ENCODE measurements at places on chromosomes 2 and 18. TPM values are rescaled to one million over a fixed set of nuclear protein-coding genes. Genes with fewer than 3 reads are reported as not detected.

Gene LYG2
- not detected for total RNA-seq

Gene FBXO41
- 6.6 TPM for total RNA-seq

Gene POMC
- 0.68 TPM for total RNA-seq

DNA sequence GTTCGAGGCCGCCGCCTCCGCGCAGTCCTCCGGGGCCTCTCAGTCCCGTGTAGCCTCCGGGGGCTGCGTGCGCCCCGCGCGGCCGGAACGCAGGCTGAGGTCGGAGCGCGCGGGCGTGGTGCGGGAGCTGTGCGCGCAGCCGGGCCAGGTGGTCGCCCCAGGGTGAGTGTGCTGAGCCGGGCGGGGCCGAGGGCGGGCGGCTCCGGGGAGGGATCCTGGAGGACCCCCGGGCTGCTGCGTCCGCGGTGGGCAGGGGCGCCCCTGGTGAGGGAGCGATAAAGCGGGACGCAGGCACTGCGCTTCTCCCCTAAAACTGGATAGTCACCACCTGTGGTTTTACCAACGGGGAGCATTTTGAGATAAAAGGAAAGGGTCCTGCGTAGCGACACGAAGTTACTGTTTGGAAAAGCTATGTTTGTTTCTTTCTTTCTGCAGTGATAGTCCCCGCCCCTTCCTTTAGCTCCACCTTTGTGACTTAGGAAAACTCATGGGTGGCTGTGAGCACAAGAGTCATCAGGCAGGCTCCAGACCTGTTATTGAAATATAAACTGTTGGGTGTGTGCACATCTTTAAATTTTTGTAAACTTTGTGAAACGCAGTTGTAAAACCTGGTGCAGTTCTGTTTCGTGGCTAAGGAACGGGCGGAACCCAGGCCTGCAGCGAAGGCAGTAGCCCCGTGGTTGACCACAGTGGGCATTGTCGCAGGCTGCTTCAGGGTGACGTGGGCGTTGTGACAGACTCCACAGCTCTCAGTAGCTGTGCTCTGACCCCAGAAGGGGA, 687 bp downstream of the CTDP1 start:
- DNase-seq: no peak

- no peak for DNase-seq
Measured at GRCh38 chr2:219282943-219283581, 3.9 kb downstream of the DNAJB2 start.

DNA sequence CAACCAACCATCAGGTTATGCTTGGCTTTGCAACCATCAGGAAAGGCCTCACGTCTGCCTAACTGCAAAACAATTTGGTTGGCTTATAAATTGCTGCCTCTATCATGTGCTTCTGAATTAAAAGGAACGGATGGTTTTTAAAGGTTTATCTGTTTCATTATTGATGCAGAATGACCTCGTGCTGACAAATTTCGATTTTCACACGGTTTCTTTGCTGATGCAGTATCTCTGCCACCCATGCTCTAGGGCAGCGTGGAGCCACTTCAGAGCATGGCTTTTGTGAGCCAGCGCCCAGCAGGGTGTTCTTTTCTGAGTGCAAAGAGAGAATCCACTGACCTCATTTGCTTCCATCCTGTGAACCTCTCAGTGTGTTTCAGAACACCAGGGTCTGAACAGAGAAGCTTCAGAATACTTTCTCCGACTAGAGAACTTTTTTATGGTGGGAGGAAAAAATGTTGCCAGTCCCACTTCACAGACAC, 143.1 kb upstream of the L3MBTL4 start:
- DNase-seq: no peak

Measured in ureter (tissue), 1 donor.